LoVo (cell line): ENCODE measurements at places on chromosomes 6 and 20.

DNA sequence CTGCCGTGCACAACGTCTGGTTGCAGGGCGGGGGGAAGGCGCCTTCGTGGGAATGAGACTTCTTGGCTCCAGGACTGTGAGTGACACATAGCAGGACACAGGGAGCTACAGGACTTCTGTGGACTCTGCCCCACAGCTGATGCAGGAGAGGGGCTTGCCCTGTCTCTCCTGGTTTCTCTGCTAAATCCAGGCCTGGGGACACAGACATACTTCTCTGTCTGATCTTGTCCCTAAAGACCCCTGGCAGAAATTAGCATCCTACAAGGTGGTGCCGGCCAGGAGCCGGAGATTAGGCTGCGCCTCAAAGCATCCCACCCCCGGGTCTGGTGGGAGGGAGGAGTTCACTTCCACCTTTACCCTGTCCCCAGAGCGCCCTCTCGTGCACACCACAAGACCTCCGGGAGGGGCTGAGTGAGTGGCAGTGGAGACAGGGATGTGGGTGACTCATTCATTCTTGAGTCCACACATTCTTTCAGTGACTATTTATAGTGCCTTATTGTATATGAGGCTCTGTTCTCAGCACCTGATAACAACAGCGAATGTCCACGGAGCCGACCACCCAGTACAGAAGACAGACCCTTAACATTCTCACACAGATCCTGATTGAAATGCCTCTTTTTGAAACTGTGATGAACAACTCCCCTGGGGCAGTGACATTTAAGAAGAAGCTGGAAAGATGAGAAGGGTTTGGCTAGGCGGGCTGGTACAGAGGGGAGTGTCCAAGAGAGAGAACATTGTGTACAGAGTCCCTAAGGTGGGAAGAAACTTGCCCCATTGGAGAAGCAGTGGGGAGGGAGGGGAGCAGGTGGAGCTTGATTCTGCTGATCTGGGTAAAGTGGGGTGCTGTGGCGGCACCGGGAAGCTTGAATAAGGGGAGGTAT is 39.0 kb downstream of the GMPR start:
- peak; percentile 64 for DNase-seq

DNA sequence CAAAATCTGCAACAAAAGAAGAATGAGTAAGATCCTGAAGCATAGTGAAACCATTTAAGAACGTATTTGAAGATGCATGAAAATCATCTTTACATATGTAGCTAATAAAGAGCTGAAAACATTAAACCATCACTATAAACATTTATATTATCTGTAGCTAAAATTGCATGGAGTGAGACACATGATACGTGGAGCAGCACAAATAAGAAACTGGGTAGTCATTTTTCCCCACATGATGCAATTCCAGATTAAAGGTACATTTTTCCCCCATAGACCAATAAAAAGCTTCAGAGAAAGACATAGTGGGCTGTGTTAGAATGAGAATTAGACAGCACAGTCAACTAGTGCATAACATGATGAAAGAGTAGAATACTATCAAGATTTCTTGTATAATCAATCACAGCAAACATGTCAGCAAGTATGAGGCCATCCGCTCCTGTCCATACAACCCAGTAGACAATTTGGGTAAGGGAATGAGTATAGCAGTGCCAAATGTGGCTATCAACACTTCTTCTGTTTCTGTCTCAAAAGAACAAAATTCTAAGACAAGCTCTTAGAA is 67.0 kb downstream of the RSPO3 start:
- DNase-seq, result no peak

DNA sequence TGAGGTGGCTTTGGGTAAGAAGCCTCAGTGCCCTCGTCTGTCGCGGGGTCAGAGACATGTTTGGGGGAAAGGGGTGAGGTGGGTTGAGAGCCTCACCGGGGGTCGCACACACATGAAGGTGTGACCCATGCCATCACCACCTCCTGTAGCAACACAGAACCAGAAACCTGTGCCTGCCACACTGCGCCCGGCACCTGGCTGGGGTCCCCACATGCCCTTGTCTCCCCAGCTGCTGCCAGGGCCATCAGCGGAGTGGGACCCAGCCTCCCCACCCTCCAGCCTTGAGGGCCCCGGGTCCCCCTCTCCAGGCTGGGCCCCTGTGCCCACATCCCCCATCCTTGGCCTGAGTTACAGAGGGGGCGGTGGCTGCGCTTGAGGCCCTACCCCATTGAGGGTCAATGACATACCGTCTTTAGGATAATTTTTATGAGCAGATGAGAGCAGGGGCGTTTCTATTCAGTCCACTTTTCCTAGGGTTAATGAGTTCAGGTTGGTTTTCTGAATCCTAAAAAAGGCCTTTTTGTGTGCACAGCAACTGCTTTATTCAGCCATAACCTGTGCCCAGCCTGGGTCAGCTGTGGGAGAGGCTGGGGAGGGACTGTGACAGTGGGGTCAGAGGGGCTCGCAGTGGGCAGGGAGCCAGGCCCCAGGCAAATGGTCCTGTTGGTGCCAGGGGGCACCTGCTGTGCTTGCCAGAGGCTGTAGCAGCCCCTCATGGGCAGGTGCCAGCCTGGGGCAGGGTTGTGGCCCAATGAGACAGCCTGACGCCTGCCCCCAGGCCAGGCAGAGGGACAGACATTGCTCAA is 19.4 kb downstream of the APCDD1L start:
- no peak for DNase-seq

- no peak for DNase-seq
Measured at GRCh38 chr6:9514146-9514545, 900.7 kb downstream of the TFAP2A start.

DNA sequence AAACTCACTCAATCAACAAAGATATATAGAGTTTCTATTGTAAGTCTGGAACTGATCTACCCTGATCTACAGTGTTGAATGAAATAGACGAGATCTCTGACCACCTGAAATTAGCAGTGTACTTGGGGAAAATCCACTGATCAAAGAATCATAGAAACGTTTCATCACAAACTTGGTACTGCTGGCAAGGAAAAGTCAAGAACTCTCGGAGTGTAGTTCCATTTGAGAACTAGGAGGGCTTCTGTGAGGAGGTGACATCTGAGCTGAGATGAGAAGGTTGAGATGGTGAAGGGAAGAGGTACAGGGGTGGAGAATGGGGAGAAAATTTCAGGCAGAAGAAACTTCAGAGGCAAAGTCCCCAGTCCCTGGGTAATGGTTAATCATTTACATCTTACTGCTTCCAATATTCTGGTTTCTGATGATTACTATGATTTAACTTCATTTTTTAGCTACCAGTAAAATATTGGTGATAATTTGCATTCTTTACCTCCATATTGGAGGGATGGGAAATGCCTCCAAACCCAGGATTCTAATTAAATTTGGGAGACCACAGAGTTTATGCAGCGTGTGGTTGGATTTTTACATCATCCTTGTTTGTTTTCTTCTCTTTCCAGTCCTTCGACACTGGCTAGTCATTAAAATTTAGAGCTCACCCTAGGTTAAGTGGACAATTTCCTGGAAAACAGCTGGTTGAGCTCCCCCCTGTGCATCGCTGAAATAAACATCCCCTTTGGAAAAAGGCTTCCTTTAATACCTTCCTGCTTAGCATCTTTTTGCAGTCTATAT is 191.9 kb downstream of the BCAS1 start:
- no peak for DNase-seq

DNA sequence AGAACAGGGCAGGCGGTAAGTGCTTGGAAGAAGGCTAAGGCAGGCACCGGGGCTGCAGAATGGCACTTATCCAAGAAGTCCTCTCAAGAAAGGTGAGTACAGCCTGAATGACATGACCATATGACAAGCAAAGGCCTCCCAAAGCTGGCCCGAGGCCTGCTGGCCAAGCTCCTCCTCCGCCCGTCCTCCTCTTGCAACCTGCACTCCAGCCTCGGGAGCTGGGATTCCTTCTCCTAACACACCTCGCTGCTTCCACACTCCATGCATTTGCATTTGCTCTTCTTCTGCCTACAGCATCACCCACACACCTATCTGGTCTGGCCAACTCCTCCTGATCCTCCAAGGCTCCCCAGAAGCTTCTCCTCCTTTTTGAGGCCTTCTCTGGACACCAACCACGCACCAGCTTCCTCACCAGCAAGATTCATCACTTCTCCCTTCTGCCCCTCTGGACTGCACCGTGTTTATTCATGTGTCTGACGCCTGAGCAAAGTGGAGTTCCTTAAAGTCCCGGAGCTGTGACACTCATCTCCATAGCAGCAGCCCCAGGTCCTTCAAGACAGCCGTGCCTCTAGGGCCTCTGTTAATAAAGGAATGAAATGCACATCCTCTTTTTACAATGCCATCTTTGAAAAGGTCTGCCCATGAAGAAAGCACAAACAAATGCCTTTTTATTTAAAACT is 32.3 kb downstream of the CNKSR3 start:
- DNase-seq, result no peak

DNA sequence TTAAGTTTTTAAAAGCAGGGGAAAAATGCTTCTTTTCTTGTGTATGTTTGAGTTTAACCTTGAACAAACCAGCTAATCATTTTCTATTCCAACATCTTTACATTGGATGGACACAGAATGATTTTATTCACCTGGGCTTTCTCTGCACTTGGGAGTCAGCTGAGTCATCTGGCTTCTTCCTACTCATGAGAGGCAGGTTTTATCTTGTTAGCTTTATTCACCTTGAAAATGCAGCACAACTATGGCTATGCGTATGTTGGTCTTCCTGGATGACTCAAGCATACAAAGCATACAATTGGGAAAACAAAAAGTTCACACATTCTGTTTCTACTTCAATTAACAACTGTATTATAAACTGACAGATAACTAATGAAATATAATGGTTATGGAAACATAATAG is 737.7 kb downstream of the FRK start:
- no peak for DNase-seq

GRCh38 chr6:27577922-27578321 is 105.0 kb upstream of the ZNF184 start:
- DNase-seq, result no peak

- DNase-seq, result no peak
Measured at GRCh38 chr6:159908979-159909378, 18.2 kb downstream of the MAS1 start.

GRCh38 chr6:31580807-31581433 is 1.3 kb downstream of the LTB start:
- peak; percentile 81 for DNase-seq

DNA sequence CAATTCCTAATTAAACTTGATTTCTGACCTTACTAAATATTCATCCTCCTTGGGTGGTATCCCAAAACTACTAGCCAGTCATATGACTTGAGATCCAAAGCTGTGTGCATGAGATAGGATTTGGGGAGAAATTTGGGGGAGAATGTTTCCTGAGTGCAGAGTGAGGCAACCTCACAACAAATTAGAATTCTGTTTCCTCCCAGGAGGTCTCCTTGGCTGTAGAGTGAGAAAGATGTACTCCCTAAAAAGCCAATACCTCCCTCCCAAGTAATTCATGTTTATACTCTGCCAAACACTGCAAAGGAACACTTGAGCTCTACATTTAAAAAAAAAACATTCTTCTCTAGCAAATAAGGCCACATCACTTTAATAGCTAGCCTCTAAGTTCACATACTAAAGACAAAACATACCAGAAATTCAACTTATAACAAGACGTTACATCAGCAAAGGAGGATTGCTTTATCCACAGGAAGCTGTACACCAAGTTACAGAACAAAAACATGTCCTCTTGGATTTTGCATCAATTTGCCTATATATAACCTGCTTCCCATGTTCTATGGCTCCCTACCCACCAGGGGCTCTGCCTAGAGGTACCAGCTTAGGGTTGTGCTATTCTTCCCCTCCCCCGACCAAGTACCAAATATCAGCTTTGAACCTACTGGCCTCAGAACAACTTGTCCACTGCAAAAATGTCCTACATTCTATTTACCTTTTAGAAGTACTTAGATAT is 15.4 kb upstream of the TMEM30A start:
- no peak for DNase-seq

- no peak for DNase-seq
Measured at GRCh38 chr6:46380152-46380807, 111.0 kb downstream of the RCAN2 start.

GRCh38 chr20:13865791-13866351 is 81.0 kb downstream of the NDUFAF5 start:
- no peak for DNase-seq

- DNase-seq, result no peak
Measured at GRCh38 chr6:26161322-26161721, 74.1 kb downstream of the HFE start.
